RKO (cell line): ENCODE measurements at places on chromosomes 1 and 21.

DNA sequence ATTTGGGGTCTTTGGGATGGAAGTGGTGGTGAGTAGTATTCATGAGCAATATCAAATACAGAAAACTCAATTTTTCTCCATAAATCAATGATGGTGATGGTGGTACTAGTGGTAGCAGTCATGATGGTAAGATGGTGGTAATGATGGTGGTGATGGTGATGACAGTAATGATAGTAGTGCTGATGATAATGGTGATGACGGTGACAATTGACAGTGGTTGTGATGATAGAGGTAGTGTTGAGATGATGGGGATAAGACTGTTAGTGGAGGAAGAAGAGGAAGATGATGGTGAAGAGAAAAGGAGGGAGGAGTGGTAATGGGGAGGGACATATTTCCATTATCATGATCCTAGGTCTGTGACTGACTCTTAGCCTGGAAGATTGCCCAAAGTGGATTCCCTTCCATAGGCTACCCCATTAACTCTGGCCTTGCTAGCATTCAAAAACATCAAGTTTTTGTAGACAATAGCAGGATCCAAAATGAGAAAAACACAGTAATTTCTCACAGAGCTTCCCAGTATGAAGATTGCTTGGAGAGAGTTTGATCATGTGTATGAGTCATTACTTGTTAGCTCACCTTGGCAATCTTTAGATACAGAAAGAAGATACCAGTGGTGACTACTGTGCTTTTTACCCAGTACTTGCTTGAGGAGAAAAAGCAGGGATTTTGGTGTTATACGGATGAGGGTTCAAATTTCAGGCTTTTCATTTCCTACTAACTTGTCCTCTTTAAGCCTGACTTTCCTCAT is 93.9 kb downstream of the ATP1A1 start:
- DNase-seq = no peak

GRCh38 chr1:81542196-81542595 is 258.5 kb upstream of the ADGRL2 start:
- no peak for DNase-seq

DNA sequence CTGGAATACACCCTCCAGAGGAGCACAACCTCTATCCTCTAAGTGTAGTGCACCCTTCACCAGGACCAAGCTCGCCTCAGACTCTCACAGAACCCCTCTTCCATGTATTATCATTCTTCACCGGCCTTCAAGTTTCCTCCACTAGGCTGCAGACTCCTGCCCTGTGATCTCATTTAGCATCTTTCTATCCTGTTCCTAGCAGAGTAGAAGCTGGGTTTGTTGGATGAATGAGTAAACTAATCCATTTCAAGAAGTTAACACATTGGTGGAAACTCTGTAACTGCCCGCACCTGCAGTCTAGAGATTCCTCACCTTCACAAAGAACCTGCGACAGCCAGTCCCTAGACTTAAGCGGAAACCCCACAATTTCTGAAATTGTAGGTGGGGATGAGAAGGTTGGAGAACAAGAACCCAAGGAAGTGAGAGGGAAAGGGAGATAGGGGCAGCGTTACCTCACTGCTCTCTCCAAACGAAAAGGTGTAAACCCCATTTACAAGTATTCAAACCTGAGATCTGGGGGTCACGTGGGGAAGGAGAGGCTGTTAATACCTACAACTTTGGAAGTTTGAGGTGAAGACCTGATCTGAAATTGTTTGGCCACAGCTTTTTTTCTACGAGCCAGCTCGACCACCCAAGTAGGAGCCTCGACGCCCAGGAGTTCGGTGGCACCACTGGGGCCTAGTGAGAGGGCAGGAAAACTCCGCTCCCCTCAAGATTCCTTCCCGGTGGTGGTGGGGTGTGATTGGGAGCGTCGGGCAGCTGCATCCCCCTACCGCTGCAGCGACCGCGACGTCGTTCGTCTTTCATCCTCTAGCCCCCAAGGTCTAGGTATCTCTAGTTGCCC is 1.2 kb downstream of the PTPN14 start:
- peak; percentile 76 for DNase-seq

GRCh38 chr21:32990666-32991065 is 35.1 kb upstream of the OLIG2 start:
- DNase-seq = no peak

DNA sequence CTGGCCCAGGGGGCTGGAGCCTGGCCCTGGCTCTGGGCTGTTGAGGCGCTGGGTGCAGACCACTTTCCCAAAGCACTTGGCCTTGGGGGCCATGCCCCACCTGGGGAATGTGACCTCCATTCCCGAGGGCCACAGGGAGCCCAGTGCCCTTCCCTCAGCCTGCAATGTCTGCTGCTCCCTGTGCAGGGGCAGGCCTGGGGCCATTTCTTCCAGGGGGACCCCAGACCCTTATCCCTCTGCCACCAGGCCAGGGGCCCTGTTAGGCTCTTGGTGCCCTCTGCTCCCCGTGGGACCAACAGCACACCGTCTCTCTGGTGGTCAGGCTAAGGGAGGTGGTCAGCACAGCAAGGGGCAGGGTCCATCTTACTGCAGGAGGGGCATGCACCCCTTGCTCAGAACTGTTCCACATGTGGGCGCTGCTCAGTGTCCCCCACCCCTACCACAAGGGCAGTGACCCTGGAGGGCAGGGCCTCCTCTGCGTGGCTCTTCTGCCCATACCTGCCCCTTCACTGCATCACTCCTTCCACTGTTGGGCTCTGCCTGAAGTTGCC is 1.1 kb upstream of the TMEM52 start:
- DNase-seq = no peak

- no peak for DNase-seq
These were observed 139.5 kb downstream of the PAPPA2 start for GRCh38 chr1:176602388-176603004.

DNA sequence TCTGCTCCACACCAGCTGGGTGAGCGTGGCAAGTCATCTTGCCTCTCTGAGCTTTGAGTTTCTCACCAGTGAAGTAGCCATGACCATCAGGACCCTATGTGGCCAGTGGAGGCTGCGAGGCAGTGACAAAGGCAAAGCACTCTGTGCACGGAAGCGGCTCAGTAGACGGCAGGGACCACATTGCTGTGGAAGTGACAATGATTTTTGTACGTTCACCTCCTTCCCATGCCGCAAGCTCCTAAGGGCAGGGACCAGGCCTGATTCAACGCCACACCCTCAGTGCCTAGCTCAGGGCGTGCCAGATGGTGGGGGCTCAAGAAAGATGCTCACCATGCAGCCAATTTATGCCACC is 210.5 kb downstream of the MATN1 start:
- no peak for DNase-seq

GRCh38 chr1:54581621-54582035 is 33.6 kb downstream of the ACOT11 start:
- DNase-seq = peak; percentile 41

DNA sequence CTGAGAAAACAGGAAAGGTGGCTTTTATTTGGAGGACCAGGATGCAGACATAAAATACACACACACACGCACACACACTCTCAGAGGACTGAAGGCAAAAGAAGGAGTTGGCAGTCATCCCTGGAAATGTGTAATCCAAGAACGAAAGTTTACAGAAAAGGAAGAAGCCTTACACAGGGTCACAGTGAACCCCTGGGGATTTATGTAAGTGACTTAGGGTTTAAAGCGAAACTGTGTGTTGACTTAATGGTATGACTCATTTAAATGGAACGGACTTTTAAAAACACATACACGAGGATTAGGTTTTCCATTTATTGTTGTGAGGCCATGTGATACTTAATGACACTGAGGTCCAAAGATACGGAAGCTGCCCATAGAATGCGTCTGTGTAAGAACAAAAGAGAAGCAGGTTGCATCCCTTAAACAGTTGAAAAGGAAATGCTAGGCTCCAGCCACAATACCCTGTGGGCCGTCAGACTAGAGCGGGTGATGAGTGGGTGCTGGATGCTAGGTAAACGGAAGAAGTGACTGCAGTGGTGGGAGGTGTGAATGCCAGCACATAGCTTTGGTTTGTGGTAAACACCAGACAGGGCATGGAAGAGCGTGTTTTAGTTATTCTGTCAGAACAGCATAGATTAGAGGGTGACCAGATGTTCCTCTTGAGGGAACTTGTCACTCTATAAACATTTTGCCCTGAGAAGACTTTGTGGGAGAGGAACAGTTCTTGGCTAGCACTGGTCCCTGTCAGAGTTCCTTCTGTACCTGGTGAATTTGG is 21.6 kb upstream of the BCL10 start:
- DNase-seq = peak; percentile 99

GRCh38 chr1:158334526-158335212 is 3.3 kb upstream of the CD1B start:
- no peak for DNase-seq

GRCh38 chr1:53982763-53983104 is 35.3 kb downstream of the LDLRAD1 start:
- no peak for DNase-seq

GRCh38 chr1:170807432-170807831 is 127.9 kb upstream of the MROH9 start:
- DNase-seq = no peak

GRCh38 chr1:212181015-212181882 is 104.0 kb upstream of the PPP2R5A start:
- no peak for DNase-seq

- DNase-seq = no peak
These were observed 74.8 kb upstream of the HAO2 start for GRCh38 chr1:119293797-119294196.

DNA sequence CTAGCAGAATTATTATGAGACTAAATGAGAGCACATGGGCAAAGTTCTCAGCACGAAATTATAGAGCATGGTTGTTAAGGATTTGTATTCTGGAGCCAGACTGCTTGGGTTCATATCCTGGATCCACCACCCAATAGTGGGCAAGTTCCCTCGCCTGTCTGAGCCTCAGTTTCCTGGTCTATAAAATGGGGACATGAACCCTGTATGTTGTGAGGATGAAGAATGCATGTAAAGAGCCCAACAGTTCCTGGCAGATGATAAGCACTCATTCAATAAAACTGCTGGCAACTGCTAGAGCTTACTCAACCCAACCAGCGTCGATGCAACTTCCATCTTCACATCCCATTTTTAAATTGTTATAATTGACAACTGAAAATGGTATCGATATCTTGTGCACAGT is 47.2 kb upstream of the ZBTB40 start:
- DNase-seq = no peak

- no peak for DNase-seq
These were observed 139.9 kb upstream of the PKN2 start for GRCh38 chr1:88544195-88544594.

DNA sequence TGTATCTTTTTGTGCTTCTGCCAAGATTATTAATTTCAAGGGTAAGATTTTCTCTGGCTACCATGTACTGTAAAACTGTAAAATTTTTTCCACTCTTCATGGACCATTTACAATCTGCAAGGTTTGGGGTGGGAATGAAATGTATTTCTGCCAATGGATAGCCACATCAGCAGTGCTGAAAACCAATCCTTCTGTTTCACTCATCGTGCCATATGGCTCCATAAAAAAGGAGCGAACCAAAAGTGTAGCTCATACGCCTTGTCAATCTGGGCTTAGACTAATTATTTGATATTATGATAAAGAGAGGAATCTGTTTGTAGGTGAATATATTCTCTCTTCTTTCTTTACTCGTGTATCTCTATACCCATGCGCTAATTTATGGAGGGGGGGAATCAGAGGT is 3.0 kb upstream of the SLC44A5 start:
- DNase-seq = no peak

GRCh38 chr1:99198393-99198792 is 65.9 kb upstream of the PLPPR4 start:
- no peak for DNase-seq

GRCh38 chr1:75708910-75709309 is 15.6 kb upstream of the ACADM start:
- DNase-seq = no peak

DNA sequence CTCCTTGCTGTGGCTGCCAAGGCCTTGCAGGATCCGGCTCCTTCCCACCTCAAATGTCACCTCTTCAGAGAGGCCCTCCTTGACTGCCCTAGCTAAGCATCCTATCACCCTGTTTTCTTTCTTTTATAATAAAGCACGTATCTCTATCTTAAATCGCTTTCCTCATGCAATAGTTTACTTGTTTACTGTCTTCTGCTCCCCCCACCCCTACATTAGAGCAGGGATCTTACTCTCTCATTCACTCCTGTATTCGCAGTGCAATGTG is 36.4 kb downstream of the MYOM3 start:
- no peak for DNase-seq

- DNase-seq = no peak
These were observed 7.9 kb upstream of the TRAF5 start for GRCh38 chr1:211318576-211319280.

GRCh38 chr1:72018562-72018961 is 263.8 kb downstream of the NEGR1 start:
- no peak for DNase-seq

DNA sequence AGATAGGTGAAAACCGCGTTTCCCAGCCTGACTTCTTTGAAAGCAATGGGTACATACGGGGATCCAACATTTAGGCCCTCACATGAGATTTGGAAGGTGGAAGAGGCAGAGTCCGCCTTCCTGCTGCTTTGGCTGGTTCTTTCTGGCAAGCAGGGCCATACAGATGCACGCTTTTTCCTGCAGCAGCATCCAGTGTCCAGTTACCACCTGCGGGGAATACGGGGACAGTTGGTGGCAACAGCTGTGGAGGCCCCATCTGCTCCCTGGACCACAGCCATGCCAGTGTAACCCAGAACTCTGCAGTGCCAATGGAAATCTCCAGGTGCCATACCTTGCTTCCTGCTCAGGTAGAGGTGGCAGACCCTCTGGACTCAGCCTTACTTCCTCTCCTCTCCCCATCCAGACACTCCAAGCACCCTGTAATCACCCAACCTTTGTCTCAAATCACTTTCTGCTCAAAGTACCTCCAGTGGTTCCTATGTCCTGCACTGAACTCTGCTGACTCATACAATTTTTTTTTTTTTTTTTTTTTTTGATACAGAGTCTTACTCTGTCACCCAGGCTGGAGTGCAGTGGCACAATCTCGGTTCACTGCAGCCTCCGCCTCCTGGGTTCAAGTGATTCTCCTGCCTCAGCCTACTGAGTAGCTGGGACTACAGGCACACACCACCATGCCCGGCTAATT is 68.3 kb downstream of the SLC16A1 start:
- DNase-seq = no peak

GRCh38 chr21:14706712-14707510 is 160.8 kb upstream of the SAMSN1 start:
- DNase-seq = no peak

GRCh38 chr1:185823467-185823866 is 89.3 kb downstream of the HMCN1 start:
- DNase-seq = no peak

DNA sequence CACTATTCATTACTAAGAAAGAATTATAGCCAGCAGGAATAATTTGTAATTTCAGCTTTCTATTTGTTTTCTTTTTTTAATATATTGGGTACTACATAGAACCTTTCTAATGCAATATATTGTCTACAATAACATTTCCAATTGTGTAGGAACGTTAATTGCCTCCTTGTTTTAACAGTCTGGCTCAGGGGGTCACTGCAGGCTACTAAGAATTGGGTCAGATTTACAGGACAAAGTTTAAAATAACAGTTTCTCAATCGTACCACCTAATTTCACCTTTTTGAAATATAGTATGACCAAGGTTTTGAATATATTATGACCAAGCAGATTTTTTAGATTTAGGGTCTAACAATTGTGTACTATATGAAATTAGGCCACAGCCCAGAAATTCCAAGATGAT is 2.4 kb downstream of the CFH start:
- DNase-seq = no peak
